ENCODE measurements at places on chromosomes 3 and 15.

- no peak for DNase-seq
Measured at GRCh38 chr15:60563539-60564404, 84.8 kb upstream of the ICE2 start.

DNA sequence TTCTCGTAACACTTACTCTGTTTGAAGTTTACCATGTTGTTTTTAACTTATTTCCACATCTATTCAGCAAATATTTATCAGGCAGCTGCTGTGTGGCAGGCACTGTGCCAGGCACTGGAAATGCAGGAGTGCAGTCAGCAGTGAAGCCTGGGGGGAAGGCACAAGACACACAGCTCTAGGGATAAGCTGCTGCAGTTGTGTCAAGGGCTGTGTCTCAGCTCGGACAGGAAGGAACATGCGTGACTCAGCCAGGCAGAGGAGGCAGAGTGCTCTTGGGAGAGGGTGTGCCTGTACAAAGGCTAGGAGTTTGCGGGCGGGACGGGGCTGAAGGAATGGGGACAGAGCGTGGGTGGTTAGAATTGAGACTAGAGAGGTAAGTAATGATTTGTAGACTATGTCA, 24.7 kb downstream of the LYSMD4 start:
- DNase-seq = no peak

GRCh38 chr15:63136742-63137141, 15.1 kb downstream of the LACTB start:
- DNase-seq = no peak

- no peak for DNase-seq
Measured at GRCh38 chr15:68372291-68372811, 59.6 kb downstream of the ITGA11 start.

- DNase-seq = no peak
Measured at GRCh38 chr3:164460851-164461250, 617.4 kb downstream of the SI start.

- DNase-seq = no peak
Measured at GRCh38 chr3:138854940-138855339, 20.2 kb upstream of the PIK3CB start.

DNA sequence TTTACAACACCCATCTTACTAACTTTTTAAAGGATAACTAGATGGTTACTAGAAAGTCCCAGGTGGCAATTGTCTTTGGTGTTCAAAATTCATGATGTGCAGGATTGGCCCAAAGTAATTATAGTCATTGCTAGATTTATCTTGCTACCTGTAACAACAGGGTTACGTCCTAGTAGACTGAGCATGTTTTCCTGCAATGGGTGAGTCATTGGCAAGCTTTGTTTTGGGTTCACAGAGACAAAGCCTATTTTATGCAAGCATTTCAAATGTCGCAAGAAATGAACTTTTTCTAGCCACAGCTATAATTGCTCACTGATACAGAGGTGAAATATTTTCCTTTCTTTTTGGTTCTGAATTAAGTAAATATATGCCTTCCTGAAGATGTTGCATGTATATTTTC, 267.6 kb downstream of the AGBL1 start:
- no peak for DNase-seq

DNA sequence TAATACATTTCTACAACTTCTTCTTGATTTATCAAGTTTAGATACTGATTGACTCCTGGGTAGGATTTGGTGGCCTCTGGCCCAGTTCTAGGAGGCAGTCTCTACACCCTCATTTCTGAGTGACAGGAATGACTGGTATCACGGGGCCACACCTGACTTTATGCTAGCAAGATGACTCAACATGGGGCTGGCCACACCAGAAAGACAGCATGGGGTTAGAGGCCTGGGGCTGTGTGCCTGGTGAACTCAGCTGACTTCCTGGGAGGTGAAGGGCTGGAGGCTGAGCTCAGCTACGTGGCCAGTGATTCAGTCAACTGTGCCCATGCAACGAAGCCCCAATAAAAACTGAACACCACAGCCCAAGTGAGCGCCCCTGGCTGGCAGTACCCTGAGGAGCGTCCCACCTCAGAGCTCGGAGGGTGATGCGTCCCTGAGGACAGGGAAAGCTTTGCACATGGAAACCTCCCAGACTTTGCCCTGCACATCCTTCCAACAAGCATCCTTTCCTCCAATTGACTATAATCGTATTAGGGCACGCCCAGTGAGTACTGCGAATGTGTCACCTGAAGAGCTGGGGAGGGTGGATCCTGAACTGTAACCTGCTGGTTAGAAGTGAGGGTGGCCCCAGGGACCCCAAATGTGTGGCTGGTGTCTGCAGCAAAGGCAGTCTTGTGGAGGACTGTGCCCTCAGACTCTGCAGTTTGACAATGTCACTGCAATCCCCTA, 57.2 kb downstream of the NIPA2 start:
- no peak for DNase-seq

DNA sequence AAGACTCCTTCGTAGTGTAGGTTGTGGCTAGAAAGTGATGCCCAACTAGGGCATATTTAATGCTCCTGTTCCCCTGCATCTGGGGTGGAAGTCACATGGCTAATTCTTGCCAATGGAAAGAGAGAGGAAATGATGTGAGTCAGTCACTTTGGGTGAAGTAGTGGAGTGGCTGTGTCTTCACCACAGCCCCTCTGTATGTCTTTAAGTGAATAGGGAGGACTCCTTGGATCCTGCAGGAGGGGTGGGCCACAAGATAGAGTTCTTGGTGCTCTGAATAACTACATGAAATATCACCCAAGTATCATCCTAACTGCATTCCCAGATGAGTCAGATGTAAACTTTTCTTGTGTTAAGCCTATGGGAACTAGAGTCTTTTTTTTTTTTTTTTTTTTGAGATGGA, 17.8 kb upstream of the MB21D2 start:
- DNase-seq = no peak

GRCh38 chr3:134796281-134797056, 1.4 kb downstream of the EPHB1 start:
- no peak for DNase-seq

DNA sequence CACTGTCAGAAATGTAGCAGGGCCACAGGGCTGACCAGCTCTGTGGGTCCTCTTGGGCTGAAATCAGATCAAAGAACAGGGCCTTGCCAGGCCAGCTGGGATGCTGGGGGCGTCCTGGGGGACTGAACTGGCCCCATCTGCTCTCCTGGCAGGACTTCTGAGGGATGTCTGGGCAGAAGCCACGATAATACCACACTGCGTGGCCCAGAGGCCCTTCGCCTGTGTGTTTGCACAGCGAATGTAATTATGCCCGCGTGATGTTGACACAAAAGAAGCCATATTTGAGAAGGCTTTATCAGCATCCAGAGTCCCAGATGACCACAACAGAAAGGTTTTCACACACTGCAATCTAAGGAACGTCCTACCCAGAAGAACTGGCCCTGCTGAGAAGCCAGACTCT, 174.0 kb downstream of the RAB11A start:
- DNase-seq = no peak

DNA sequence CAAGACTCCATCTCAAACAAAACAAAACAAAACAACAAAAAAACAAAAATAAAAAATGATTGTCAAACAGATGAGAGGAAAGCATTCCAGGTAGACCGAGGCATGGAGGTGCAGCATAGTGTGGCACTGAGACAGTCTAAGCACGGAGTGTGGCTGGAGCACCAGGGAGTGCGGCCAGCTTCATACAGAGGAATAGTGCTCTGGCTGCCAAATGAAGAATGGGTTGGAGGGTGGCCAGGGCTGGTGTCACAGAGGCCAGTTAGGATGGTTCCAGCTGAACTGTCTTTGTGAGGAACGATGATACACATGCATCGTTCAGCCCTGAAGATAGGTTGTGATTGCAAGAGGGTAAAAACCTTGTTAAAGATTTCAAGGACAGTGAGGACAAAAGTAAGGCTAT, 28.3 kb downstream of the MITF start:
- no peak for DNase-seq

- no peak for DNase-seq
Measured at GRCh38 chr3:188179006-188179966, 25.3 kb downstream of the LPP start.

DNA sequence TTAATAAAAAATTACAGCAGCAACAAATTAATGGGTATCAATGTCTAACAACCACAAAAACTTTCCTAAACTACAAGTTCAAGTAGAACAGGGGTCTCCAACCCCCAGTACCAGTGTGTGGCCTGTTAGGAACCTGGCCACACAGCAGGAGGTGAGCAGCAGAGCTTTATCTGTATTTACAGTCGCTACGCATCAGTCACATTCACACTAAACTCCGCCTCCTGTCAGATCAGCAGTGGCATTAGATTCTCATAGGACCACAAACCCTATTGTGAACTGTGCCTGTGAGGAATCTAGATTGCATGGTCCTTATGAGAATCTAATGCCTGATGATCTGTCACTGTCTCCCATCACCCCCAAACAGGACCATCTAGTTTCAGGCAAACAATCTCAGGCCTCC, 18.5 kb upstream of the LIPC start:
- DNase-seq = no peak

DNA sequence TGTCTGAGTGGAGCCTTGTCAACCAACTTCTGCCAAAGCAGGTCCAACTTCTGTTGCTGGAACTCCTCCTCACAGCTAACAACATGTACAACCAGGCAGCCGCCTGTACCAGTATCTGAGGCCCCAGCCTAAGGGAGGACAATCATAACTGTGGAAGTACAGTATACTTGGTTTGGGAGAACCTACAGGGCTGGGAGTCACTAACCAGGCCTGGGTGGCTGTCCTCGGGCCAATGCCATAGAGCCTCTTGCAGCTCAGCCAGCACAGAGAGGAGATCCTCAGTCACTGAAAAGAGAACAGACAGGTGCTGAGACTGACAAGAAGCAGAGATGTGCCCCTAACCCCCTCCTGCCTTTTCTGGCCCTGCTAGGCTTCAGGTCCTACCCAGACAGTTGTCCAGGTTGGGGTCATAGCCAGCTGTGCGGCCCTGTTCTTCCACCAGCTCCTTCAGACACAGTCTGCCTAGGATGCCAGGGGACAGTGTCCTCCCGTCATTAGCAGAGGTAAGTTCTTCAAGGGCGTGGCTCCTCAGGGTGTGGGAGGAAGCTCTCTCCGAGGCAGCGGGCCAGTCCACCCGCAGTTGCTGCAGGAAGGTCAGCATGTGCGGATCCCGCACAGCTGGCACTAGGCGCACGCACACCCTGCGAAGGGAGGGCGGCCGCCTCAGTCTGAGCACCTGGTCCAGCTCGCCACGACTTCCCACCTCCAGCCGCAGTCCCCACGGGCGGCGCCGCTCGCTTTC, 980 bp downstream of the DALRD3 start:
- no peak for DNase-seq

DNA sequence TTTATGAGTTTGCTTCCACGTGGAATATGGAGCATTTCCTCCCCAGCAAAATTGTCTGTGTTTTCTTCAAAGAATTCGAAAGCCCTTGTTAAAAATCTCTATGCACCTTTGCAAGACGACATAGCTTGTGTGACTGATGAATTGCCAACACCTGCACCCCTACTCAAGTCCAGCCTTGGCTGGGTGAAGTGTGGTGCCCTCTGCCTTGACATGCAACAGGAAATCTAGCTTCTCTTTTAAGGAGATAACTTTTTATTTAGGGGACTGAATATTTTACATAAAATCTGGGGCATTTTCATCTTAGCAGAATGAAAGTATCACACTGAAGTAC, 647 bp downstream of the HMG20A start:
- no peak for DNase-seq

DNA sequence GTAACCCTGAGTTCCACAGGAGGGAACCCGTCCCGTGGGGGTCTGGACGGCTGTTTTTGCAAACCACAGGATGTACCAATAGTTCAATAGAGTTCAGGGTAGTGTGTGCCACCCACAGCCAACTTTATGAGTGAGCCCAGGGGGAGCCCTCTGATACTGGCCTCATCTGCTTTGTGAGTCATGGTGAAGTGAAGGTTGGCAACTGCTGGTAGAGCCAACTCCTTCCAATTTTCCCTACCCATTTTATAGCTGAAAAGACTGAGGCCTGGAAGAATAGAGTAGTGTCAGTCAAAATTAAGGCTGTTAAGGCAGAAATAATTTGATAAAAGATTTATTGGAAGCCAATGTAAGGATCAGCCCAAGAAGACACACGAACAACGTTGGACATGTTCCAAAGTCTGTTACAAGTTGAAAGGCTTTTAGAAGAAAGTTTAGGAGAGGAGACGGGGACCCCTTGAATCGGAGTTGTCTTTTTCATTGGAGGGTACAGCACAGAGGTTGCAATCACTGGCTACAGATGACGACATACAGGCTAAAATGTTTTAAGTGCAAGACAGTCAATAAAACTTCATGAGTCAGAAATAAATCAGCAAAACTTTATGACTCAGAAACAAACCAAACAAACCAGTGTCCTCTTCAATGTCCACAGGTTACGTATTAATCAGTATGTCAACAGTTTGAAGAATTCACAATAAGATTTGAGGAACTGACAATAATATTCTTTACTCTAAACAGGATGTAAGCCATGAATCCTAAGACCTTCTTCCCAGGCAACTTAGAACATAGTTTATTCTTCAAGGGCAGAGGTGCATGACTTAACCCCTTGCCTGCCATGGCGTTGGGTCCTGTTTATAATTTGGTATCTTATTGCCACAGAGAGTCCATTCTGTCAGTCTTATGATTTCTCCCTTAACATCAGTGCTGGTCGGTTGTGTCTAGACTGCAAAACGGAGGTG, 62.9 kb upstream of the NR2E3 start:
- no peak for DNase-seq

DNA sequence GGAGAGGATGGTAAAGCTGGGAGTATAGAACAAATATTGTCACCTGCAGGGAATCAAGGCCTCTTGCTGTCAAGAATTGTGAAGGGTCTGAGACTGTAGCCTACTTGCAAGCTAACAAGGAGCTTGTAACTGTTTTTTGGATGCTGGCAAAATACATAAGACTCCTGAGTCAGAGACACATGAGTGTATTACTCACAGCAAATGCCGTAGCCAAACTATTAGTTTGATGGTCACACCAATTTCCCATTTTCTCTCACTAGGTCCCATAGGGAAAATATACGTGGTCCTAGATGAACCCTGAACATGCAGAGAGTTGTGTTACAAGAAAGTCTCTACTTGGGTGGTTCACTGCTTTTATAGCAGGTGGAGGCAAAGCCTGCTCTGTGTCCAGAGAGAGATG, 44.7 kb upstream of the LIPC start:
- DNase-seq = no peak

- DNase-seq = no peak
Measured at GRCh38 chr3:107847791-107848190, 243.0 kb downstream of the CD47 start.

DNA sequence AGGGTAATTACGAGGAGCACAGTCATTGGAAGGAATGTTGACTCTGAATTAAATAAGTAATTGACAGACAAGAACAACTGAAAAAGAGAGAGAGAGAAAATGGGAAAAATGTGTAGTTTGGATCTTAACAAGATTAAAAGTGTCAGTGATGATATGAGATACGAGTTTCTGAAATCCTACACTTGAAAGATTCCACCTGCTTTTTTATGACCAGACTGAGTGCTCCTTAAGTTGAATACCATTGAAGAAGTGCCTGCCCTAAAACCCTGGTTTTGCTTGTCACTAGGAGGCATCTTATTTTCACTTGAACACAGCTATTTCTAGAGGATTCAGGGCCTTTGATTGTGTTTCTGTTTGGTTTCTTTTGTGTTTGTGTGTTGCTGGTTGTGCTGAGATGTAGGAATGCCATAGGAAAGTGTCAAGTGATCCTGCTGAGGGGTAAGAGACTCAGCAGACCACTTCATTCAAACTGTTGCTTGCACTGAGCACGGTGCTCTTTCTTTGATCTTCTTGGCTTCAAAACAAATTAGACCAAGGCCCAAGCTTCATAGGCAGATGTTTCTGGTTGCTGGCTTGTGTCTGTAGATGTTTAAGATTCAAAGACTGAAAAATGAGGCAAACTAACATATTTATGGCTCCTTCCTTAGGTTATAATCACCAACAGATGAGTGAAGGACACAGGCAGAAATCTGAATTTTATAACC, 17.2 kb upstream of the ABHD10 start:
- no peak for DNase-seq
